ENCODE measurements at places on chromosomes 5 and 9.

DNA sequence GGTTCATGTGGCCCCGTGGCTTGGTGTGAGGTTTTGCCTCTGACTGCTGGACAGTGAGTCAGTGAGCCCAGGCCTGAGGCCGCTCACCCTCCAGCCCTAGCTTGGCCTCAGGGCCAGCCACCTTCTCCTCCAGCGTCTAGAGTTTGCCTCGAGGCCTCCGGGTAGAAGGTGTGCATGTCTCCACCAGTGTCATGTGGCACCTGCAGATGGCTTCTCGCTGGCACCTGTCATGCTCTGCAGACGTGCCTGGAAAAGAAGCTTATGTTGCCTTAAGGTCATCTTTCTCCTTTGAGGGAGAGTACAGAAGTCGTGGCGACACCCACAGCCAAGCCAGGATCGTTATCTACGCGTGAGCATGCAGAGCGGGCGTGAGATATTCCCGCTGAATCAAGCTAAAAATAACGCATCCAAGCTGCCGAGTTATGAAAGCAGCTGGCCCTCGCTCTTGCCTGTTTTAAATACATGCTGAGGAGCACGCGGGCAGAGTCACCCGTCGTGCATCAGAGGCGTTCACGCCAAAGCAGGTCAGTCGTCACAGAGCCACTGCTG is 79.7 kb upstream of the FCN2 start:
- DNase-seq, result no peak

DNA sequence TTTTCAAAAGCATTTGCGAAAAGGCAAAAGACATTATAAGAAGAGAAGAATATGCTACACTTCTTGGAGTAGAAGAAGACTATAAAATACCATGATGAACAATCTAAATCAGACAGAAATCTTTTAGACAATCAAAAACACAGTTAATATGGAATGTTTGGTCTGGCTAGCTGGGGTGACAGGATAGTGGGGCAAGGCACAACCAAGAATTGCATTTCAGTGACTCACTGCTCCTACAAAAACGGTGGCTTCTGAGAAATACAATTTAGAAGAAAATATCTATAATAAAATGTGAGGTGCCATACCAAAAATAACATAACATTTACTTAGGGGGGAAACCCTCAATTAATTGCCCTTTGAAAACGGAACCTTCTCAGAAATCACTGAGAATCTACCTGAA is 363.4 kb downstream of the NPR3 start:
- DNase-seq, result no peak

DNA sequence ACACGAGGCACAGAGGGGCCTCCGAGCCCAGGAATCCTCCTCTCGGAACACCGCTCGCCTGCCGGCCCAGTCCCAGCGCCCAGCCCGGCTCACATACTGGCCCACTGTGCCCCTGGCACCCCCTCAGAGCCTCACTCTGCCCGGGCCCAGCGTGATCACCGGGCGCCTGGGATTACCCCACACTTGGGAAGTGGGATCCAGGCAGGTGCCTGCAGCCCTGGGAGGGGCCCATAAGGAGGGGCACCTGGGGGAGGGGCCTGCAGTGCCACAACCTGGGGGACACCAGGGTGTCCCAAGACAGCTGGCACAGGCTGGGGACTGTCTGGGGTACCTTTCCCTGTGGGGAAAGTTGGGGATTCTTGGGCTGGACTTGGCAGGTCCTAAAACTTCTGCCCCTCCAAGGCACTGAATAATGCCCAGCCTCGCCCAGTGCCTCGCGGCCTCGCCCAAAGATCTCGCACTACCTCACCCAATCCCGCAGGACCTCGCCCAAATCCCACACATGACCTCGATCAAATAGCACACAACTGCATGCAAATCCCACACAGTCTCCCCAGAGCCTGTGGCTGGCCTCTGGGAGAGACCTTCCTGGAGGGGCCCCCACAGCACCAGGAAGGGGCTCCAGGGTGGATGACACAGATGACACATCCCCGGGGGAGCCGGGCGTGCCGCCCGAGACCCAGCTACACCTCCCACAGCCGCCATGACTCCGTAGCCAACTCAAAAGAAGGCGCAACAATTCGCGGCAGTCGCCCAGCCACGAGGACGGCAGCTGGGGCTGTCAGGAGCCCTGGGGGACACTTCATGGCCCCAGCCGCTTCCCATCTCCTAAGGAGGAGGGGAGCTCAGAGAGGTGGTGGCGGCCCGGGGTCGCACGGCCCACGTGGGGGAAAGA is 13.7 kb downstream of the NOTCH1 start:
- DNase-seq, result no peak

DNA sequence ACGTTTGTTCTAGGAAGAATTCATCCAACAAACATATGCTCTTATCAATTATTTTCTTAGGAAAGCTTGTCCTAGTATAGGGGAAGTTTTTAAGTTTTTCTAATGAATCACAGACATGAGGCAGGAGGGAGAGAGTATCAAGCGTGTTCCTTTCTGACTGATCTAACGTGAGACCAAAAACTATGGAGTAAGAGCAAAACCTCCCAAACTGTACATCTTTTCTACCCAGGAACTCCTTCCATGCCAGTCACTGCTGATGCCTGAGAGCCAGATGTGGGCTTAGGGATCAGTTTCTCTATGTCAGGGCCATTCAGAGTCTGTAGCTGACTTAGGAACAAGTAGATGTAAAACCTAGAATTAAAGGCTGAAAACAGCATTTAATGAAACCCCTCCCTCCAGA is 51.7 kb upstream of the NFIB start:
- no peak for DNase-seq

GRCh38 chr9:87615136-87615535 is 110.8 kb upstream of the CTSL start:
- DNase-seq, result no peak

GRCh38 chr5:122465994-122466393 is 154.0 kb downstream of the SNCAIP start:
- no peak for DNase-seq

All from neural crest cell (in vitro differentiated cells).